HuH-7 (cell line): ENCODE measurements at places on chromosomes 3 and 15.

GRCh38 chr3:134334901-134335280 lies 39.4 kb downstream of the AMOTL2 start:
- DNase-seq: no peak

- DNase-seq: no peak
Observed at GRCh38 chr3:171005648-171006047, 20.9 kb downstream of the SLC2A2 start.

GRCh38 chr3:23944007-23944783 lies 891 bp upstream of the NR1D2 start:
- DNase-seq: no peak

DNA sequence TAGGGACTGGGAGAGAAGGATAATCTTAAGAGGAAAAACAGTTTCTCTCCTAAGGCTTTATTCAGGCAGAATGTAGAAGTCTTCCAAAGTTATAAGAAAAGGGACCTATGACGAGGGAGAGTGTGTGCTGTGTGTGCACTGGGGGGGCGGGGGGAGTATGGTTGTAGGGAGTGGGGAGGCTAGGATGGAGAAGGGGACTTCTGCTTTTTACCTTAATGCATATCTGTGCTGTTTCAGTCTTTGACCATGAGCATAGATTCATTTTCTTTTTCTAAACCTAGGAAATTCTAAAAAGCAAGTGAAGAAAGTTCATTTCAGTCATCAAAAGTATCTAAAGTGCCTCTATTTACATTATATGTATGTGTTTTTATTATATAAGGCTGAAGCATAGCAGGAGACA lies 52.6 kb upstream of the RASA2 start:
- no peak for DNase-seq

GRCh38 chr15:92625251-92625980 lies 30.2 kb downstream of the FAM174B start:
- no peak for DNase-seq

- DNase-seq: no peak
Observed at GRCh38 chr3:69411346-69411745, 25.5 kb upstream of the FRMD4B start.

GRCh38 chr3:33879540-33879939 lies 81.1 kb downstream of the PDCD6IP start:
- no peak for DNase-seq

- peak; percentile 54 for DNase-seq
Observed at GRCh38 chr3:4426782-4427344, 40.2 kb downstream of the SUMF1 start.

DNA sequence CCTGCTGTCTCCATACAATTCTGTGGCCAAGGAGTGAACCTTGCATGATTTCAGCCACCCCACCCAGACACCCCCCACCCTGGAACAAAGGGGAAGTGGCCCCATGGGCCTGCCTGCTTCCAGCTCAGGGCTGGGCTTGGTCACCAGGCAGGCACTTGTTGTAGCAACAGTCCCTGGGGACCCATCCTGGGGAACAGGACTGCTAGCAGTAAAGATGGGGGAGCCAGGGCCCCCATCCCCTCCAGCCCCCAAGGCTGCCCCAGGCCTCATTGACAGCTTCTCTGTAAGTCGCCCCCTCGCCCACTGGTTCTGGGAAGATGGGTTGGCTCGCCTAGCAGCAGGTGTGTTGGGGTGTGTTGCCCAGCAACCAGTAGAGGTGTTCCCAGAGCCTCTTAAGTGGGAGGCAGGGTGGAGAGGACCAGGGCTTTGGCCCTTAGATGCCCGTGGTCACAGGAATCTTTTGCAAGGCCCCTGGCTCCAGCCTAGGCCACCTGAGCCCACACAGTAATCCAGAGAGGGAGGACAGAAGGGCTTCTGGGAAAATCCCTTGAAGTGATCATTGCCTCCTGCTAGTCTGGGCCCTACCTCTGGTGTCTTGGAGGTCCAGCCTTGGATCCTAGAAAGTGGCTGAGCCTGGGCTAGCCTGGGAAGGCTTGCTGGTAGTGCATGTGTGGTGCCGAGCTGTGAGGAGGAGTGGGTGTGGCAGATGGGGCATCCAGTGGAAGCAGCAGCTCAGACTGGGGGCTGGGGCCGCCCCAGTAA lies 48.9 kb downstream of the CYP11A1 start:
- DNase-seq: no peak

DNA sequence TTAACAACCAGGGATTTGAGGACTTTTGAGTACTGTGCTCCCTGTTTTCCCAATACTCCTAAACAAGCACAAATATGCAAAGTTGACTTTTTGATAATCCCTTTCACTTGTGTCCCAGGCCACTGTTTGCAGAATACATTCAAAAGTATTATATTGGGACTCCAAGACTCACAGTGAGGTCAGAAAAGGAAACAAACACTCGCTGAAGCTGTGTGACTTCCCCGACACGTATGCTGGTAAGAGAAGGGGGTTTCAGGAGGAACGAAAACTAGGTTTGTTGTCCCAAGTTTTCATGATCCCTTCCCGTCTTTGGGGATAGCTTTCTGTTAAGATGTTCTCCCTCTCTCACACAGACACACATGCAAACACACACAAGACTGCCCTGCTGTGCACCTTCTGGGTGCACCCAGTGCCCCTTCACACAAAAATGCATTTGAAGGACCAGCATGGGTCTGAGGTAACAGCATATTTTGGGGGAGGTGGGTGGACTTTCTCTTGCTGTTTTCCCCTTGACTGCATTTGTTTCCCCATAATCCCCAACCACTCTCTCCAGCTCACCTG lies 225.2 kb upstream of the PRICKLE2 start:
- no peak for DNase-seq

DNA sequence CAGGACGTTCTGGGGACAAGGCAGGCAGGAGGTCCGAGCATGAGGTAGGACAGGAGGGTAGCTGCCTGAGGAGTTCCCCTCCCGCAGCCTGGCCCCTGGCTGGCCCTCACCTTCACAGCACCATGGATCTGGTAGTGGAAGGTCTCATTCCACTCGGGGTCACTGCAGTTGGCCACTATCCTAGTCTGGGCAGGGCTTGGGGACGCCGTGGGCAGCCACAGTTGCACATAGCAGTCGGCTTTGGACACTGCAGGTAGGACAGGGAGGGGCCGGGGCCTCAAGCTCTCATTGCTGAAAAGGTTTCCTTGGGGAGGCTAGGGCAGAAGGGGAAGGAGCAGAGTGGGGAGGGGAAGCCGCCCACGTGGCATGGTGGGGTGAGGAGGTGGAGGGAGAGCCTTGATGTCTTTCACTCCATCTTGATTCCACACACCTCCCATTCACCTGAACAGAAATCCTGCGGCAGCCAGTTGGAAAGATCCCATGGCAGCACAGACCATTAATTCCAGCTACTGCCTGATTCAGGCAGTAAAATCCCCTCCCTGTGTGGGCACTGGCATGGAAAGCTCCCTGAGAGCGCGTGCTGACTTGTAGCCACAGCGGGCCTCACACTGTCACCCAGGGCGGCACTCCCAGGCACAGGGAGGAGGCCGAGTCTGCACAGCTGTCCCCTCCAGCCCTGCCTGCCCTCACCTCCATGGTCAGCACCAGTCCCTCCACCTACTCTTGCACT lies 2.1 kb downstream of the PLA2G4F start:
- no peak for DNase-seq

DNA sequence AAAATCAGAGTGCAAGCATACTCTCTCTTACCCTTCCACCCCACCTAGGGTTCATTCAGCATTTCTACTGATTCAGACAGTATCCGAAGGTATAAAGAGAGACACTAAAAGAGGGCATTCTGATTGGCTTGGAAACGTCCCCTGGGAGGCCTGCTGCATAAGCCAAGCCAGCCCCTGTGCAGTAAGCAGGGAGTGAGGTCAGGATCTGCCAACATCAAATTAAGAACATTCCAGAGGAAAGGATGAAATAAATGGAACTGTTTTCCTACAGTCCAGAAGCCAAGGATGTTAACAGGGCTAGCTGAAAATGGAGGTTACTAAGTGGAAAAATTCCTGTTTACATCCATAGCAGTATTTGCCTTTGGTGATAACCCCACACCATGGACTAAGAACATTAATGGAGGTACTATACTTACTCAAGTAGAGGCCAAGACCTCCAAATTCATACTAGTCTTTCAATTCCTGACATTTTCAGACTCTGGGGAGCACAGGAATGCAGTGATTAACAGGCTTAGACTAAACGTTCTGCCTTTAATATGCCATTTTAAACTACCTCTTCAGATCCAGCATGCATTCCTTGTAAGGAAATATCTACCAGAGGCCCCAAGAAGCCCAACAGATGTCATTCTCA lies 34.5 kb downstream of the NPTN start:
- DNase-seq: no peak
